Eye (tissue), 1 donor: ENCODE measurements at places on chromosomes 12 and 14.
A peak's percentile ranks its signal among the peaks of the same experiment; 100 is the strongest.

DNA sequence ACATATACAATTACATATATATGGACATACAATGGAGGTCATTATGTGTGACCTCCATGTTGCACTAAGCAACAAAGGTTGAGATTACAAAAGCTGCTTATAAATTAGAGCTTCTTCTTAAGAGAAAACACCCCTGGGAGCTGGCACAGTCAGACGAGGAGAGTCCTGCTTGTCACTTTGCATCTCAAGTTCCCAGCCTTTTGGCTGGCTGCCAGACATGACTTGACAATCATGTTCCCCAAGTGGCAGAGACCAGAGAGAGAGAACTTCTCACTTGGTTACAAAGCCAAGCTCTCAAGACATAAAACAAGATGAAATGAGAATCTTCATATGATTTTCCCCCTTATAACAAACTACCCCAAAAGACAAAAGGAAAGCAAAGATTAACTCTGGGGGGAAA lies 8.5 kb upstream of the SYNJ2BP start:
- DNase-seq, result peak; percentile 2

DNA sequence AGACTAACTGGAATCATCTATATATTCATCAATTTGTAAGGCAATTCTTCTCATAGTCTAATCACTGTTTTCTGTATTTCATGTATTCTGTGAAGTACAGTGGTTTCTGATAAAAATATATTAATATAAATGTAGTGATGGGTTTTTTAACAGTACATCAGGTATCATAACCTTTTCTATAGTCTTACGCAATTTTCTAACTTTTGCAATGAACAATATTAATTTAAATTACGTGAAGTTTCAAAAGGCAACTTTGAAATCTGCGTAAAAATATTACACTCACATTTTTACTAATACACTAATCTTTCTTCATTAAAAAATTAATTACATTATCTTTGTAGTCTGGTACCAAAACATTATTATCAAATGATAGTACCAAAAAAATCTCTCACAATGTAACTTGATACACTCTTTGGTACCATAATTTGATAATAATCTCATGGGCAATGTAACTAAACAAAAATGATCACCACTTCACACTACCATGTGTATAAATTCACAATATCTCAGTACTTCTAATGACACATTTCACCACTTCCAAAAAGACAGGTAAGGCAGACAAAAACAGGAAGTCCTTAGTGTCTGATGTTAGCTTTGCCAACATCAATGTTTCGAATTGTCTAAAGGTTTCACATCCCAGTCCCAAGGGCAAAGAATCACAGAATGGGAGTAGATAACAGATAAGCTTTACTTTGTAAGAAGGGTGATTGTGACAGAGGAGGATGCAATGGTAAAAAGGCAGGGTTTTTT lies 8.7 kb downstream of the DNAI7 start:
- DNase-seq, result no peak

GRCh38 chr12:97168804-97169203 lies 261.7 kb downstream of the NEDD1 start:
- DNase-seq, result no peak

GRCh38 chr12:20269337-20270067 lies 98.8 kb upstream of the PDE3A start:
- no peak for DNase-seq

GRCh38 chr14:104878582-104878981 lies 13.5 kb downstream of the CEP170B start:
- peak; percentile 16 for DNase-seq

GRCh38 chr14:95892142-95892541 lies 15.5 kb downstream of the TUNAR start:
- DNase-seq, result no peak

DNA sequence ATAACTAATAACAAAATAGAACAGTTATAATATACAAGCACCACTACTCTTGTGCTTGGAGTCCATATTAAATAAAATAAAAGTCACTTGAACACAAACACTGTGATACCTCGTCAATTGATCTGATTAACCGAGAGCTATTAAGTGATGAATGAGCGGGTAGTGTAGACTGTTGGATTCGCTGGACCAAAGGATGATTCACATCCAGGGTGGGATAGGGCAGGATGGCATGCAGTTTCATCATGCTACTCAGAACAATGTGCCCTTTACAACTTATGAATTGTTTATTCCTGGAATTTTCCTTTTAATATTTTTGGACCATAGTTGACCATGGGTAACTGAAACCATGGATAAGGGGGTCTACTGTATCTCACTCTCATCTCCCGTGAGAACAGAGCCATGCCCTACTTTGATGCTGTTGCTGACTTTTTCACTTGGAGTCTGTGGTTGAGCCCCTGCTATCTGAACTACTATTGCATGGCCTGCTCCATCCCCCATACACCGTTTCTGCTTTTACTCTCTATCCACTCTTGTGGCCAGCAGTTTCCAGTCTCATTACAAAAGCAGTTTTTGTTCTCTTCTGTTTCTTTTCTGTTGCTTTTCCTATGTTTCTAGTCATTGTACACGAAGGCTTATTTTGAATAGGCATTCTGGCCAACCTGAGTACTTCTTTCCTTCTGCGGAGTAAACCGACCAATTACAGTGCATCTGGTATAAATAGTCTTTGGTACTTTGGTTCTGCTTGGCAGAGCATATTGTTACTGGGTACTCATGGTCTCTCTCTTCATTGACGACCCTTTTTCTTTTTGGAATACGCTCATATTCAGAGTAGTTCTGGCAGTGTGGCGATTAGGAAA lies 12.2 kb downstream of the TMTC2 start:
- no peak for DNase-seq

- no peak for DNase-seq
Observed at GRCh38 chr12:54042970-54043853, 10.4 kb downstream of the HOXC5 start.

DNA sequence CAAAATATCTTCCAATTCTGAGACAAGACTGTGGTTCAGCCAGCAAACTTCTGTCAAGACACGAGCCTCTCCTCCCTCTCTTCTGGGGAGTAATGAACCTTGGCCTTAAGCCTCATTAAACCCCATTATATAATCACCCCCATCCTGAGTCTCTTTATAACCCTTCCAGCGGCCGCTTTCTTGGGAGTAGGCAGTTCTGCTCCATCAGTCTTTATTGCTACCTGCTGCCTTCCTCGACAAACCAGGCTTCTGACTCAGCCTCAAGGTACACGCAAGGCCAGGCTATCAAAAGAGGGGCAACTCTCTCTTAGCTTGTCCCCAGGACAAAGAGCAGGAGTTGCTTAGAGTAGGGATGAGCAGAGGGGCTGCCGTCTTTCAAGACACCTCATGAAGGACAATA lies 300.8 kb upstream of the NOS1 start:
- no peak for DNase-seq

GRCh38 chr14:89617481-89618329 lies 200.7 kb upstream of the FOXN3 start:
- DNase-seq, result peak; percentile 82

DNA sequence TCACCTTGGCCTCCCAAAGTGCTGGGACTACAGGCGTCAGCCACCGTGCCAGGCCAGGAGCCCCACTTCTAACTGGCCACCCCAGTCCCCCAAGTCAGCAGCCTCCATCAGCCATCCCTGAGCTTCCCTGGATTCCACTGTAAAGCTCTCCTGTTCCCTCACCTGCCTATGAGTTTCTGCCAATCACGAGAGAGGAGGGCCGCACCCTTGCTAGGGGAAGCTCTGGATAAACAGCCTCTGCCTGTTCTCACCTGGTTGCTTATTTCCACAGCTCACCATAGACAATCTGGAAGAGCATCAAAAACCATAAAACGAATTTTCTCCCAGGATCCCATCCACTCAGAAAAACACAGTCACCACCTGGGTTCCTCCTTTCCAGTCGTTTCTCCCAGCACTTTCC lies 5.0 kb downstream of the CDCA4 start:
- no peak for DNase-seq

GRCh38 chr12:16094437-16094836 lies 183.0 kb downstream of the SLC15A5 start:
- DNase-seq, result no peak

GRCh38 chr12:59372956-59373355 lies 222.9 kb upstream of the SLC16A7 start:
- no peak for DNase-seq

- no peak for DNase-seq
Observed at GRCh38 chr14:33814010-33814409, 136.9 kb downstream of the EGLN3 start.

DNA sequence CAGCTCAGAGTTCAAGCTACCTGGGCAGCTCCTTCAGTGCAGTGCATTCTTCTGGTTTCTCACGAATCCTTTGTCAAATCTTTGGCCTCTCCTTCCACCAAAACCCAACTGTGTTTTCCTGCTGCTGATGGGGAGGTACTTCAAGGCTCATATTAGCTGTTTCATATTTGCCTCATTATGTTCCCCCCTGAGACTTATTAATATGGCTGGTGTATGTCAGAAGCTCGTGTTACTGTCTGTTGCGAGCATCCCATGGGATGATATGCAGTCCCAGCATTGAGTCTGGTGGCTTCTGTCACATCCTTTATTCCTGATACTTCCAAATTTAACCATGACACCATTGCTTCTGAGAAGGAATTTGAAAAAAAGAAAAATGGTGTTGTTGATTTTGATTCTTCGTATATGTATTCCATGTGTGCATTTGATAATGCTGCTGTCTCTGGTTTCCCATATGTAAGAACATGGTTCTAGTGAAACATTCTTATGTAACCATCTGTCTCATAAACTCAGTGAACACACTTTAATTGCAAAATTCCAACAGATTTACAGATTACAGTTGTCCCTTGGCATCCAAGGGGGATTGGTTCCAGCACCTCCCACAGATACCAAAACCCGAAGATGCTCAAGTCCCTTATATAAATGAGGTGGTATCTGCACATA lies 149.1 kb downstream of the KICS2 start:
- DNase-seq, result no peak

DNA sequence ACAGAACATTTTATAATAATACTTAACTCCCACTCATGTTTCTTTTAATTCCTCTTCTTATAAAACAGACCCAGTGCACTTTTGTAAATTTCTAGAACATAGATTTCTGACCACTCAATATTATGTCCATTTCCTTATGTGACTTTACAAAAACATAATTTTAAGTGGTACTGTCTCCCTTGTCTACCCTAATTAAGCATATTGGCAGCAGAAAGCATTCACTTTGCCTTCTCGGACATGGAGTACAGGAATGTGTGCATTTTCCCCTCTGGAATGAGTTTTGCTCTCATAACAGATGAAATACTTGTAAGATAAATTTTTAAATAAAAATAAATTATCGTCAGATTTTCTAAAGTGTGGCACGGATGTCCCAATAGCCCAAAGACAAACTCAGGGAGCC lies 129.5 kb upstream of the MDM1 start:
- no peak for DNase-seq

DNA sequence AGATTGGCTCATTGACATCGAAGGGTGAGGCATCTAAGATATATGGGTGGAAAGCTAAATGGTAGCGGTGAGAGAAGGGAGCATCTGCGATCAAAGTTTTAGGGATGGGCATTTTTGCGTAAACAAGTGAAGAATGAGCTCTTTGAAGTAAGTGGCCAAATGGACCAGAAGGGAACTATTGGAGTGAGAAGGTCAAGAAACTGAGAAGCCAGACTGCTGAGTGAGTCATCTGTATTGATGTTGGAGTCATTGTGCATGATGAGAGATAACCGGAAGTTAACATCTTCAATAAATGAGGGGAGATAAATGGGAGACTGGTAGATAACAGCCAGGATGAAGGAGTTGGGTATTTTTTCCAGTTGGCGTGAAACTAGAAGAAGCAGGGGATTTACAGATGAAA lies 271.9 kb upstream of the PDE3A start:
- no peak for DNase-seq

- DNase-seq, result peak; percentile 25
Observed at GRCh38 chr12:26878661-26879119, 45.7 kb upstream of the ITPR2 start.

GRCh38 chr12:49365542-49365941 lies 1.7 kb upstream of the SPATS2 start:
- DNase-seq, result no peak

DNA sequence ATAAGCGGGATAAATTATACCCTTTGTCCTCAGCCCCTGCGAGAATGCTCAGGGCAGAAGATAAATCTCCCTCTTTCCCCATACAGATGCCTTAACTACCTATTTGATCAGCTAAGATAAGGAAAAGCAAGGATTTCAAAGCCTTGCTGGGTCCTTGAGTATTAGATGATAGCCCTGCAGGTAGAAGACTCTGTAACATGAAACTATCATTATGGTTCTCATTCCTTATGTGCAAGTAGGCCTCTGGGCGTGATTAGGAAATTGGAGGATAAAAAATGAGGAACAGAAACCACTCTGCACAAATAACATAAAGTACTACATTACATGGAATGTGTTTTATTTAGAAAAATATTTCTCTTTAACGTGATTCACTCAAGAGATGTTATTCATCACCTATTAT lies 14.5 kb upstream of the WDR89 start:
- no peak for DNase-seq

DNA sequence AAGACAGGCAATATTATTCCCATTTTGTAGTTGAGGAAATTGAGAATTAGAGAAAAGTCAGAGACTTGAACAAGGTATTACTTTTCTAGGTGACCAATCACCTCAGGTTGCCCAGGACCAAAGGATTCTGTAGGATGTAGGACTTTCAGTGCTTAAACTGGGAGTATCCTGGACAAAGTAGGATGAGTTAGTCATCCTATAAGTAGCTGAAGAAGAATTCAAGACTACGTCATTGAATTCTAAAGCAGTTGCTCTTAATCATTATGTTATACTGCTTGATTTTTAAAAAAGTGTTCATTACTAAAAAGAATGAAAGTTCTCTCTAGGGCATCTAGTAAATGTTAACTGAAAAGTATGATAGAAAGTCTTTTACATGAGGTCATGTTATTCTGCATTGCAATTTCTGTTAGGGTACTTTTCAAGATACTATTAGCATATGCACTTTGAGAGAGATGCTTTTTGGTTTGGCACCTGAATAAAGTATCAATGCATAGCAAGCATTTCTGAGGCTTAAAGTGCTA lies 101.7 kb downstream of the RTN1 start:
- no peak for DNase-seq

DNA sequence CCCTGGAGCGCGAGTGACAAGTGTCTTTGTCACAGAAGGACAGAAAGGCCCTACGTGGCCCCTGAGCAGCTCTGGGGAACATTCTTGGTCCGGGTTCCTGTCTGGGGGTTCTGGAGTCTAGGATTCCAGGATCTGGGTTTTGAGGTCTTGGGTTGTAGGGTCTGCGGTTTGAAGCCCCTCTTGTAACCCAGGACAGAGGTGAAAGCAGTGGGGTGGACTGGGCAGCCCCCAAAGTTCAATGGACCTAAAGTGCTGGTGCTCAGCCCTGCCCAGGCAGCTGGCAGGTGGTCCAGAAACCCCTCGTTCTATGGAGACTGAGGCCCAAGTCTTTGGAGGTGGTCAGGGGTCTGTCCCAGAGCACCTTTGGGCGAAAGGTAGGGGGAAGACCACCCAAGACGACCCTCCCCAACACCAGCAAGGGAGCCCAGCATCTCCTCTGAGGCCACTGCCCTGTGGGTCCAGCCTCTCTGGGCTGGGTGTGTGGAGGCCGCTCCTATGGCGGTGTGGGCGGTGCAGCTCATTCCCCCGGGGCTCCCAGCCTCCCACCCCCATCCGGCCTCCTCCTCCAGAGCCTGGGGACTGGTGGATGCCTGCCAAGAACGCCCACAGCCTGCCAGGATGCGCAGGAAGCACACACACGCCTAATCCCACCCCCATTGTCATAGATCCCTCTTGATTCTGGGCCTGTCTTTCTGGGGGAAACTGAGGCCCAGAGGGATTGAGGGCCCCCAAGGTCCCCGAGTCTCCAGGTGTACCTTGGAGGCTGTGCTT lies 30.2 kb upstream of the ANKRD9 start:
- DNase-seq, result peak; percentile 87
